ENCODE measurements at places on chromosomes 13 and 19. TPM values are rescaled to one million over a fixed set of nuclear protein-coding genes. Genes with fewer than 3 reads are reported as not detected.

Gene RYR1
- total RNA-seq = not detected

Gene KLHL1
- total RNA-seq = not detected

DNA sequence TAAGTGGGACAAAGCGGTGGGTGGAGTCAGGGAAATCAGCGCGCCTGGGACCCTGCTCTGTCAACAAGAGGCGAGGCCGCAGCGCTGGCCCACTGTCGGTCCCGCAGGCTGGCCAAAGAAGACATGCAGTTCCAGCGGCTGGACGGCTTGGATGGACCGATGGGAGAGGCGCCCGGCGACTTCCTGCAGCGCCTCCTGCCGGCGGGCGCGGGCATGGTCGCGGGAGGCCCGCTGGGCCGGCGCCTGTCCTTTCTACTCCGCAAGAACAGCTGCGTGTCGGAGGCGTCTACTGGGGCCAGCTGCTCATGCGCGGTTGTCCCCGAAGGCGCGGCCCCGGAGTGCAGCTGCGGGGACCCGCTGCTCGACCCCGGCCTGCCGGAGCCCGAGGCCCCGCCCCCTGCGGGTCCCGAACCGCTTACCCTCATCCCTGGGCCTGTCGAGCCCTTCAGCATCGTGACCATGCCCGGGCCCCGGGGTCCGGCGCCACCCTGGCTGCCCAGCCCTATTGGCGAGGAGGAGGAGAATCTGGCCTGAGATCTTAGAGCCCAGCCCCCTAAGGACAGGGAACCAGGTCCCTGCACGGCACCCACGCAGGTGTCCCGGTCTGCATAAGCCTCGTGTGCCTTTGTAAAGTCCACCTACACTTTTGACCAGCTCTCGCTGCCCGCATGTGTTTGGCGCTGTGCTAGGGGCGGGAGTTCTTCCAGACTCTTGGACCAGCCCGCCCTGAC is 6.1 kb downstream of the BEST2 start:
- peak; percentile 49 for DNase-seq
- peaks cover 6% of the 10 kb centered on the region for H3K4me1 ChIP-seq
- H3K36me3 ChIP-seq = no peaks in the 10 kb centered on the region
- H3K27ac ChIP-seq = no peak overlapping the region
- peak overlapping the region; percentile 28 for H3K4me3 ChIP-seq

DNA sequence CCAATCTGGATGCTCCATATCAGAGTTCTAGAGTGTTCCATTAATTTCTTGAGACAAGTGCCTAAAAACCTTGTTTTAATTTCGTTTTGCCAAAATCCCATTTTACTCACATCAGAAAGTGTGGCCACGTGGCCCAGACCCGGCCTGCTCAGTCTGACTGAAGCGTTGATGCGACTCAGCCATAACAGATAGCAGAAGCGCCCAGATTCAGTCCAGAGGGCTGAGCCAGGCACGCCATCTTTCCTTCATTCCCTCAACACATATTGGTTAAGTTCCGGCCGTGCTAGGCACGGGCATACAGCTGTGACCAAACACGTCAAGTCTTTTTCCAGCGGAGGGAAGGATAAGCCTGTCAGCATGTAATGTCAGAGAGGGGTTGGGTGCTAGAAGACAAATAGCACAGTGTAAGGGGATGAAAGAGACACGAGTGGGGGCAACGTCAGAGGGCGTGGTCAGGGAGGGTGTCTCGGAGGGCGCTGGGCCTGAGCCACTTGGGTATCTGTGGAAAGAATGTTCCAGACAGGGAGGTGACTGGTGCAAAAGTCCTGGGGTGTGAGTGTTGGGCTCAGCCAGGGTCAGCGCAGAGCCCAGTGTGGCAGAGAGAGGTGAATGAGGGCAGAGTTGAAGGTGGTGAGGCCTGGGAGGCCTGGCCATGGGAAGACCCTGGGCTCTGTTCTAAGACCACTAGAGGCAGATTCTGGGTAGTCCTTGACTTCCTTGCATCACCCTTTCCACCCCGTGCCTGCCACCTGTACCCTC is 3.1 kb downstream of the F10 start:
- H3K4me1 ChIP-seq = no peaks in the 10 kb centered on the region
- no peak overlapping the region for H3K4me3 ChIP-seq
- H3K36me3 ChIP-seq = no peaks in the 10 kb centered on the region
- no peaks in the 10 kb centered on the region for H3K27me3 ChIP-seq

DNA sequence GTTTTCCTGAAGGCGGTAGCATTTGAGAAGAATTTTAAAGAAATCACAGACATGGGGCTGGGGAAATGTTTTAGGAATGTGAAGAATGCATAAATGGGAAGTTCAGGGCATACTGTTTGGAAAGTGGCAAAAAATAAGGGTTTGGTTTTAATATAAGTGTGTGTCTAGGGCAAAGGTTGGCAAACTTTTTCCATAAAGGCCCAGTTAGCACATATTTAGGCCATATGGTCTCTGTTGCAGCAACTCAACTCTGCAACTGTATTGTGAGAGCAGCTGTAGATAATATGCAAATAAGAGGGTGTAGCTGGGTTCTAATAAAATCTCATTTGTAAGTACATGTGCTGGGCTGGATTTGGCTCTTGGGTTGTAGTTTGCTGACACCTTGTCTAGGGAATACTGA is 521.9 kb downstream of the DIAPH3 start:
- H3K4me3 ChIP-seq = no peak overlapping the region
- H3K4me1 ChIP-seq = no peaks in the 10 kb centered on the region
- DNase-seq = no peak
- no peak overlapping the region for H3K27ac ChIP-seq

DNA sequence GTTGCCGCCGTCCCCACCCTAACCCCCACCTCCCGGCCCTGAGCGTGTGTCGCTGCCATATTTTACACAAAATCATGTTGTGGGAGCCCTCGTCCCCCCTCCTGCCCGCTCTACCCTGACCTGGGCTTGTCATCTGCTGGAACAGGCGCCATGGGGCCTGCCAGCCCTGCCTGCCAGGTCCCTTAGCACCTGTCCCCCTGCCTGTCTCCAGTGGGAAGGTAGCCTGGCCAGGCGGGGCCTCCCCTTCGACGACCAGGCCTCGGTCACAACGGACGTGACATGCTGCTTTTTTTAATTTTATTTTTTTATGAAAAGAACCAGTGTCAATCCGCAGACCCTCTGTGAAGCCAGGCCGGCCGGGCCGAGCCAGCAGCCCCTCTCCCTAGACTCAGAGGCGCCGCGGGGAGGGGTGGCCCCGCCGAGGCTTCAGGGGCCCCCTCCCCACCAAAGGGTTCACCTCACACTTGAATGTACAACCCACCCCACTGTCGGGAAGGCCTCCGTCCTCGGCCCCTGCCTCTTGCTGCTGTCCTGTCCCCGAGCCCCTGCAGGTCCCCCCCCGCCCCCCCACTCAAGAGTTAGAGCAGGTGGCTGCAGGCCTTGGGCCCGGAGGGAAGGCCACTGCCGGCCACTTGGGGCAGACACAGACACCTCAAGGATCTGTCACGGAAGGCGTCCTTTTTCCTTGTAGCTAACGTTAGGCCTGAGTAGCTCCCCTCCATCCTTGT is 6.4 kb downstream of the YIPF2 start:
- no peak overlapping the region for H3K4me3 ChIP-seq
- no peaks in the 10 kb centered on the region for H3K27me3 ChIP-seq
- no peaks in the 10 kb centered on the region for H3K4me1 ChIP-seq

DNA sequence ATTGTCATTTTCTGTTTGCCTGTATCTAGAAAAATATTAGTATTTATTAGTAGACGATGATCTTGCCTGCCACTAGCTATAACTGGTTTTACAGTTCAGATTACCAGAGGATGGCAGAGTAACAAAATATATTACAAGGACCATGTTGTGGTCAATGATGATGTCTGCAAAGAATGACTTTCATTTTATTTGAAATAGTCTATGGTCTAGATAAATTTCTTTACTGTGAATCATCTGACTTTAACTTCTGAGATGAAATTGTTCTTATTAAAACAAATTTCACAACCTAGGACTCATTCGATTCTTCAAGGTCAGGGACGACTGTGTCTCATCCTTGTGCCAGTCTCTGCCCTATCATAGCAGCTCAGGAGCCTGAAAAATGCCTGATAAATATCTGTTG is 637.8 kb upstream of the KLF12 start:
- H3K4me3 ChIP-seq = no peak overlapping the region
- H3K27ac ChIP-seq = no peak overlapping the region
- H3K4me1 ChIP-seq = no peaks in the 10 kb centered on the region
- H3K36me3 ChIP-seq = no peaks in the 10 kb centered on the region
- DNase-seq = no peak
- no peaks in the 10 kb centered on the region for H3K27me3 ChIP-seq

DNA sequence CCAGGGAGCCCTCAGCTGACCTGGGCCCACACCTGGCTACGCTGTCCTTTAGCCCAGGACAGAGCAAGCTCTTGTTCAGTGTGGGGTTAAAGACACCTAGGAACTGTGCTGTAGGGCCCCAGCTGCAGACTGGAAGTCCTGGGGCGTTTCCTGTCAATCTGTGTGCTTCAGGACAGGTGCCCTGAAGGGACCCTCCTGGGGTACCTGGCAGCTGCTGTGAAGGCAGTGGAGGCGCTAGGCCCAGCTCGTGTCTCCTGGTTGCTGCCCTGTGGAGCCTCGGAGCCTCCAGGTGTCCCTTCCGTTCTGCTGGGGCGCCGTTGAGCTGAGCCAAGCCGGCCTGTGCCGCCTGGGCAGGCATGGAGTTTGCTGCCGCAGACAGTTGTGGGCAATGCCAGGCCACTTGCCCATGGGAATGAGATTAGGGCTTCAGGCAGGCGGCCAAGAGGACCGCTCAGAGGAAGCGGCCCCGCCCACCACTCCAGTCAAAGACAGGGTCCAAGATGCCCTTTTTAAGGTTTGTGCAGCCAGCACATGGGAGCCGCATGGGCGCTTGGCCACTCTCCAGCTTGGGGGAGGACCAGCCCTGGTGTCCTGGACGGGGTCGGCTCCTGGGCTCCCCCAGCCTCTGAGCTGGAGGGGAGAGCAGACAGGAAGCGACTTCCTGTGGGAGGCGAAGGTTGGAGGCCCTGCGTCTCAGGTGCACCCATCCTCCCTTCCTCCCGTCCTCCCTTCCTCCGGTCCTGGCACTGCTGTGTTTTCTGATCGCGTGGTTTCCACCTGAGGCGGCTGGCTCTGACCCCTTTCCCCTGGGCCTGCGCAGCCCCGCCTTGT is 4.0 kb downstream of the PTBP1 start:
- peak; percentile 59 for DNase-seq
- peaks cover 28% of the 10 kb centered on the region for H3K4me1 ChIP-seq
- peak overlapping the region; percentile 33 for H3K27ac ChIP-seq
- H3K4me3 ChIP-seq = no peak overlapping the region

DNA sequence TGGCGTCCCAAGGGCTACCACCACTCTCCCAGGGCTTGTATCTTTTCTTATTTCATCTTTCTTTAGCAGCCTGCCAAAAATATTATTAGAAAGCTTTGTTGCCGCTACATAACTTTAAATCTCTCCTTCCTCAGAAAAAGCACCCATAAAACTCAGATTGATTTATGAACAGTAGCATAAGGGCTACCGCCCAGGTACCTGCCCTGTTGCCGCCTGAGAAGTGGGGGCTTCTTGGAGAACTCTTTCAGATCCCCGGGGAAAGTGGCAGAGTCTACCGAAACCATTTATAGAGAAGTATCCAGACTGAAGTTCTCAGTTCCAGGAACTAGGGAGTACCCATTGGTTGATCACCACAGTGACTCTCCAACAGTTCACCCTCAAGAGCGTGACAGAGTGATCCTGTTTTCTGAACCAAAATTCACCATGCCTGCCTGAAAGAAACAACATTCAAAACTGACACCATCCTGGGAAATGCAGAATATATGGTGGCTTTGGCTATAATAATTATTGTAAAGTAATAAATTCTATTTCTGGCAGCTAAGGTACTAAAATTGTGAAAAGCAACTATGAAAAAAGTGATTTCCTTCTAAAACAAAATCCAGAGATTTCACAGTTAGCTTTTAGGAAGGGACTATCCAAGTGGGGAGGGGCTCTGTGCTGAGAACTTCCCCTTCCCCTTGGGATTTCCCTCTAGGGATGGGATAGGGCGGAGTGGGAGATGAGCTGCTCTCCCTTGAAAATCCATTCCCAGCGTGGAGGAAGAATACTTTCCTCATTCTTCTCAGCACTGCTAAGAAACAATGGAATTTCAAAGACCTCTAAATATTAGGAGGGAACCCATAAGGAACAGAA is 877 bp upstream of the N4BP2L1 start:
- H3K4me3 ChIP-seq = peak overlapping the region; percentile 63
- peak overlapping the region; percentile 96 for H3K27ac ChIP-seq
- DNase-seq = no peak
- no peaks in the 10 kb centered on the region for H3K27me3 ChIP-seq
- no peaks in the 10 kb centered on the region for H3K4me1 ChIP-seq
- H3K36me3 ChIP-seq = no peaks in the 10 kb centered on the region

- DNase-seq = no peak
- no peak overlapping the region for H3K27ac ChIP-seq
- H3K4me3 ChIP-seq = no peak overlapping the region
- H3K36me3 ChIP-seq = no peaks in the 10 kb centered on the region
- no peaks in the 10 kb centered on the region for H3K27me3 ChIP-seq
Measured at GRCh38 chr13:110885516-110885915, 29.4 kb downstream of the ANKRD10 start.

GRCh38 chr19:38201731-38202130 is 22.3 kb downstream of the DPF1 start:
- H3K36me3 ChIP-seq = no peaks in the 10 kb centered on the region
- no peak overlapping the region for H3K4me3 ChIP-seq
- H3K27me3 ChIP-seq = no peaks in the 10 kb centered on the region
- DNase-seq = no peak
- no peaks in the 10 kb centered on the region for H3K4me1 ChIP-seq

DNA sequence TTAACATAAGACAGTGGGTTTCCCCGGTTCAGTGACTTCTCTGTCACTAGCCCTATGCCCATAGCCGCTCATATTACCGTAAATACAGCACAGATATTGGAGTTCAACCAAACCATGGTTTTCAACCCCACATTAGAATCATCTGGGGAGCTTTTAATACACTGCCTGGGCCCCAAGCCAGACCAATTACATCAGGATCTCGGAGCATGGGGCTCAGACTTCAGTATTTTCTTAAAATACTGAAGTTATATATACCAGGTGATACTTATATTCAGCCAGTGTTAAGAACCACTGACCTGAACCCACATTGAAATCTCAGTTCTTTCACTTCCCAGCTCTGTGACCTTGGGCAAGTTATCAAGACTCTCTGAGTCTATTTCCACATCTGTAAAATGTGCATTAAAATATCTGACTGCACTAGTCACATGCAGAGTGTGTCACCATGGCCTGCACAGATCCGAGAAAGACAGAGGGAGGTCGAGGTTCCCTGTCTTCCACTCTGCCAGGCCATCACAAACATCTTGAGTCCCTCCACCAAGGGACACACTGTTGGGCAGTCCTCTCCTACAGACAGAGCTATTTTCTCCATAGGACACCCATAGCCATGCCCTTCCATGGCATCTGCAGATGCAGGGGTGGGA is 32.2 kb upstream of the IPO5 start:
- no peaks in the 10 kb centered on the region for H3K4me1 ChIP-seq
- no peak overlapping the region for H3K4me3 ChIP-seq
- H3K27me3 ChIP-seq = no peaks in the 10 kb centered on the region
- H3K27ac ChIP-seq = no peak overlapping the region

- H3K27ac ChIP-seq = no peak overlapping the region
- peaks cover 56% of the 10 kb centered on the region for H3K27me3 ChIP-seq
- no peaks in the 10 kb centered on the region for H3K4me1 ChIP-seq
- H3K4me3 ChIP-seq = no peak overlapping the region
Measured at GRCh38 chr19:1768248-1768647, 14.9 kb downstream of the ONECUT3 start.

Measured in uterus (tissue), 4 donors.